ENCODE measurements at places on chromosomes 16 and 17. TPM values are rescaled to one million over a fixed set of nuclear protein-coding genes. Genes with fewer than 3 reads are reported as not detected.

DNA sequence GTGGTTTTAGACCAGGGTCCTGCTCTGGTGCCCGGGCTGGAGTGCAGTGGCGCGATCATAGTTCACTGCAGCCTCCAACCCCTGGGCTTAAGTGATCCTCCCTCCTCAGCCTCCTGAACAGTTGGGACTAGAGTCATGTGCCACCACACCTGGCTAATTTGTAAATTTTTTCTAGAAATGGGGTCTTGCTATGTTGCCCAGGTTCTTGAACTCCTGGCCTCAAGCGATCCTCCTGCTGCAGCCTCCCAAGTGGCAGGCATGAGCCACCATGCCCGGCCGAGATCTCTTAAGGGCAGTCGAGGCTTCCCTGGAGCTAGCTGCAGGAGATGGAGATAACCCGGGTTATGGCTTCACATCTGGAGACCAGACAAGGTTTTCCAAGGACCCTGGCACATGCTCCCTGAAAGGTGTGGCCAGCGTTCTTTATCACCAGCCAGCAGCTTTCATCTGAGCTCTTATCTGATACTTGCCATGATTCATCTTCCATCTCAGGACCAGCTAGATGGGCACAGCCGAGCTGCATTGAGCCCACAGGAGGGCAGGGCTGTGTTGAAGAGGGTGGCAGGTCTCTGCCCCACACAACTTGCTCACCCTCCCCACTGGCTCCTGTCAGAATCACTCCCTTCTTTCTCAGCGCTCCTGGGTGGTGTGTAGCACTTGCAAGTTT is 28.6 kb downstream of the SCNN1B start:
- DNase-seq: no peak
- H3K36me3 ChIP-seq: no peaks in the 10 kb centered on the region
- H3K27me3 ChIP-seq: no peaks in the 10 kb centered on the region
- no peak overlapping the region for H3K4me3 ChIP-seq
- no peaks in the 10 kb centered on the region for H3K4me1 ChIP-seq

GRCh38 chr16:88298833-88299745 is 83.7 kb upstream of the ZNF469 start:
- H3K36me3 ChIP-seq: no peaks in the 10 kb centered on the region
- H3K27me3 ChIP-seq: no peaks in the 10 kb centered on the region
- DNase-seq: no peak
- no peaks in the 10 kb centered on the region for H3K4me1 ChIP-seq
- H3K27ac ChIP-seq: no peak overlapping the region
- H3K4me3 ChIP-seq: no peak overlapping the region

DNA sequence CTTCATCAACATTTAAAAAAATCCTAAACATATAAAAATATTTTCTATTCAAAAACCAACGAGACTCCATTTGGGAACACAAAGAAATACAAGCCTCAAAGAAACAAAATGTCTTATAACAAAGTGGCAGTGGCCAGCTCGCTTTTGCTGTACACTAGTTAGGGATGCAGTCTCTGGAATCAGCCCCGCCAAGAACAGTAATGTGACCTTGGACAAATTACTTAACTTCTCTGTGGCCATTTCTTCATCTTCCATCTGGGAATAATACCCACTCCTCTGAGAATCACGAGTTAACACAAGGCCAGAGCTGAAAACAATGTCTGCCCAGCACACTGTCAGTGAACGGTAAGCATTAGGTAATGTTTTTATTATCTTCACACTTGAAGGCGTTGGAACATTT is 5.6 kb downstream of the STAT5B start:
- no peaks in the 10 kb centered on the region for H3K36me3 ChIP-seq
- peaks cover 46% of the 10 kb centered on the region for H3K4me1 ChIP-seq
- no peak overlapping the region for H3K4me3 ChIP-seq
- no peak for DNase-seq
- H3K27ac ChIP-seq: no peak overlapping the region
- H3K27me3 ChIP-seq: no peaks in the 10 kb centered on the region

DNA sequence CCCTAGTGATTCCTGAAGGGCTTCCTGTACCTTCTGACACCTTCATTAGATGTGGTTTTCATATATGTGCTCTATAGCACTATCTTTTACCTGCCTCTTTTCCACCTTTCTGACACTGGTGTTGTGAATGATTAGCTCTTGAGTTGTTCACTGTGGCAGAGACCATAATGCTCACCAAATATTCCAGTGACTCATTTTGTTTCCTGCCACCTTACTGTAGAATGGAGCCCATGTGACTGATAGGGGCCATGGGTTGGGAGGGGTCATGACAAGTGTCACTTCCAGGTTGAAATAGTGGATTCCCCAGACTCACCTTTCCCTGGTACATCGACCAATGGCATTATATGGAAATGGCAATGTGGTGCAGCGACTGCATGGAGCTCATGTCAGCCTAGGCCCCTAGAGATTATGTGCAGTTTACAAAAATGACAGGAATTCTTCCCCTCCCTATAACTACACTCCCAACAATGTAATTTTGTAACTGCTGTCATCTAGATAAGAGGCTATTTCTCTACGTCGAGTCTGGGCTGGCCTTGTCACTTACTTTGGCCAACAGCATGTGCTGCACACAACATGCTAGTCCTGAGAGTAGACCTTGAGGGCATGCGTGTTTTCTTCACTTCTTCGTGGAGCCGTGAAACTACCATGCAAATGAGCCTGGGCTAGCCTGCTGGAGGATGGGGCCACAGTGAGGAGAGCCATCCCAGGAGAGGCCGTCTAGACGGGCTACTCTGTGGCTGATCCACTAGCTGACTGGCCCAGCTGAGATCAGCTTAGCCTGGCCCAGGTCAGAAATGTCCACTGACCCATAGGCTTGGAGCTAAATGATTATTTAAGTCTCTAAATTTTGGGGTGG is 409.5 kb downstream of the CA10 start:
- peaks cover 15% of the 10 kb centered on the region for H3K4me1 ChIP-seq
- no peak for DNase-seq
- no peak overlapping the region for H3K27ac ChIP-seq

- no peak overlapping the region for H3K27ac ChIP-seq
- H3K4me3 ChIP-seq: no peak overlapping the region
- peaks cover 6% of the 10 kb centered on the region for H3K4me1 ChIP-seq
- no peaks in the 10 kb centered on the region for H3K27me3 ChIP-seq
- no peaks in the 10 kb centered on the region for H3K36me3 ChIP-seq
Observed at GRCh38 chr17:6940186-6940649, 55.6 kb upstream of the ALOX12 start.

DNA sequence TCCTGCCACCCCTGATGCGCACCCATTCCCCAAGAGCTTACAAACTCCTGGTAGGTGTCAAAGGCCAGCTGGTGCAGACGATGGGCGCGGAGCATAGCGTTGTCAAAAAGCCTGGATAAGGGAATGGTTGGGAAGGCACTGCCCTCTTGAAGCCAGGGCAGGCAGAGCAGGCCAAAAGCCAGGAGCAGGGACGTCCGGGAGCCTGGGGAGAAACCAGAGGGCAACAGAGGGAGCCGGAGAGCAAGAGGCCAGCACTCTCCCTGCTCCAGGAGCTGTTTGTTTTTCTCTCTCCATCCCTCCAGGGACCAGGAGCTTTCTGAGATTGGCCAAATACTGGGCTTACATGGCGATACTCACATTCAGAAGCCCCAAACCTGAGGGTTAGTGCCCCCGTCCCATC is 334 bp downstream of the GH1 start:
- no peaks in the 10 kb centered on the region for H3K27me3 ChIP-seq
- DNase-seq: peak; percentile 77
- peak overlapping the region; percentile 54 for H3K4me3 ChIP-seq
- H3K4me1 ChIP-seq: 0 out of 2 replicates have a peak, but pooled peaks cover 4% of the 10 kb centered on the region
- no peak overlapping the region for H3K27ac ChIP-seq

DNA sequence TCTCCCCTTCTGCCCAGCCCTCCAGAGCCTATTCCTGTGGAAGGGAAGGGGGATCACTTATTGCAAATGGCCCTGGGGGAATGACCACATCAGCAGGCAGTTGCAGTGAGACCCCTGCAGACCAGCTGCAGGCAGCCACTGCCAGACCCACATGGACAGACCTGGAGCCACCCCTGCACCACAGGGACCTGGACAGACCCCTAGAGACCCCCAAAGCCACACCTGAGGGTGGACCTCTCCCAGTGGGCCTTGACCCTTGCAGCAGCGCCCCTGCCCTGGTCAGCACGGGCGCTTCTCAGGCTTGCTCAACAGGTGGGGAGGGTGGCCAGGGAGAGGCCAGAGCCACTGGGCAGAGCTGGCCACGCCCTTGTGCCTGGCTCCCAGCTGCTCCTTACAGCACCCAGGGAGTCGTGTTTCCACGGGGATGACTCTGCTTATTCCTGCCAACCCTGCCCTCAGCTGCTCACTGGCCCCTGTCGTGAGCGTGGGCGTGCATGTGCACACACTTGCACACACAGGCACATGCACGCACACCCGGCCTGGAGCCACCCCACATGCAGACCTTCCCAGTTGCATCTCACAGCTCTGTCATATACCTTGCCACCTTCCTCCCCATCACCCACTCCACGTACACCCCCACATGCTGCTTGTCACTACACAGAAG is 1.3 kb upstream of the SCN4A start:
- no peaks in the 10 kb centered on the region for H3K4me1 ChIP-seq
- no peaks in the 10 kb centered on the region for H3K36me3 ChIP-seq
- no peak overlapping the region for H3K4me3 ChIP-seq

- H3K4me1 ChIP-seq: no peaks in the 10 kb centered on the region
- no peaks in the 10 kb centered on the region for H3K36me3 ChIP-seq
- H3K27me3 ChIP-seq: no peaks in the 10 kb centered on the region
- H3K27ac ChIP-seq: no peak overlapping the region
- no peak overlapping the region for H3K4me3 ChIP-seq
Observed at GRCh38 chr17:81148986-81149533, 16.2 kb upstream of the PVALEF start.

DNA sequence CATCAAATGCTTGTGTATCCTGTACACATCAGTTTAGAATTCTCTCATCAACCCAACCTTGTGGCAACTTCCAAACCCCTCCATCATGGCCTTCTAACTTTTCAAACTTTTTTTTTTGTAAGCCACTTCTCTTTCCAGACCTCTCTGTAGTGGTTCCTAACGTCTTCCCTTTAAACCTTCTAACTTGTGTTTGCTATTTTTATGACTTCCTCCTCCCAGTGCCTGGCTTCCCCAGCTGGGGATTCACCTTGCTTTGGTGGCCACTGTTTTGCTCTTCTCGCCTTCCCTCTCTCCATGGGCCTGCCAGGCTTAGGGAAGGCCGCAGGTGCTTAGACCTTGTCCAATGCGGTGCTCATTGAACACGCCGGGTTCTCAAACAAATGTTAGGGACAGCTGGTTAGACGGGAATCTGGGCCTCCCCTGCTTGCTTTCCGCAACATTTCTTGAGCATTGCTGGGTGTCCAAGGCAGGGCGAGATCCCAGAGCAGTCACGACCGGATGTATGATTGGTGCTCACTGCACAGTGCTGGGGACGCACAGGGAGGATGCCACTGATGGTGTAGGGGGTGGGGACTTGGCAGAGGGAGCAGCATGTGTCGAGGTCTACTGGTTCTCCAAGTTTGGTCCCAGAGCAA is 1.1 kb upstream of the XYLT2 start:
- no peak for DNase-seq
- peaks cover 18% of the 10 kb centered on the region for H3K4me1 ChIP-seq
- H3K27ac ChIP-seq: no peak overlapping the region

GRCh38 chr16:71214746-71215381 is 15.7 kb downstream of the HYDIN start:
- H3K4me1 ChIP-seq: 0 out of 2 replicates have a peak, but pooled peaks cover 6% of the 10 kb centered on the region
- H3K36me3 ChIP-seq: no peaks in the 10 kb centered on the region
- DNase-seq: peak; percentile 43
- H3K27ac ChIP-seq: no peak overlapping the region
- no peak overlapping the region for H3K4me3 ChIP-seq

Gene TMIGD1
- total RNA-seq: not detected

Gene PROCA1
- total RNA-seq: 11.3 TPM

Gene KRT20
- total RNA-seq: not detected

Gene FOXK2
- total RNA-seq: 66.0 TPM

Gene PMFBP1
- 1.3 TPM for total RNA-seq

All from GM23338 (cell line).